Esophagus mucosa (tissue), 1 donor: ENCODE measurements at places on chromosomes 12 and 14. TPM values are rescaled to one million over a fixed set of nuclear protein-coding genes. Genes with fewer than 3 reads are reported as not detected.

TAC3 gene
- total RNA-seq = not detected

KRT73 gene
- not detected for total RNA-seq

C3AR1 gene
- total RNA-seq = 0.76 TPM

NDRG2 gene
- total RNA-seq = 54.7 TPM

ST8SIA1 gene
- 1.5 TPM for total RNA-seq

DNA sequence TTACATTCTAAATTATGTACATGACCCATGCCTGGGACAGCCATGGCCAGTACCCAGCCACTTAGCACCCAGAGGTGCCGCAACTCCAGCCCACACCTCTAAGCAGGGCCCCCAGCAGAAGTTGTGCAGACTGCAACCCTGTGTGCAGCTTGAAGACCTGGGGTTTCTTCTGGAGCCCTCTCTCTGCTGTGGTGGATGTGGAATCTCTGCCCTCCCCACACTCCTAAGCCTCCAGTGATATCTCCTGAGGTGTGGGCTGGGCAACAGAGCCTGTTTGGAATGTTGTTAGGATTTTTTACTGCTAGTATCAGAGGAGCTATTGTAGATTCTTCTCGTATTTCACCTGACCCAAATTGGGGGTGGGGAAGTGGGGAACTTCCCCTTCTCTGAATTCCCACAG is 59.4 kb upstream of the TUNAR start:
- no peak for ATAC-seq

- no peak for ATAC-seq
Measured at GRCh38 chr12:108374596-108375320, 35.6 kb upstream of the CMKLR1 start.

- ATAC-seq = peak; percentile 77
Measured at GRCh38 chr14:64337888-64338615, 43.9 kb upstream of the ESR2 start.

DNA sequence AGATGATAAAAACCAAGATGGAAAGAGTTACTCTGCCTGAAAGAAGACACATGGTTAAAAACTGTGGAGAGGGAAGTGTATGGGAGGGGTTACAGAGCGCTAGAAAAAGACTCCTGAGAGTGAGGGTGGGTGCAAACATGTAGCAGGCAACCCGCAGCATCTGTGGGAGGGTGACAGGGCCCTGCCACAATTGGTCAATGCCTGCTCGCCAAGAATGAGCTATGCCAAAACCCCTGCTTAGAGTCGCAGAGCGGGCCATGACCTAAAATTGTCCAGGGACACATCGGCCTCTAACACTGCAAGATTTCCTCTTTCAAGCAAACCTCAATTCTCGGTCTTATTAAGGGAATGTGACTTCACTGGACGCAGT is 700 bp downstream of the PRKAG1 start:
- peak; percentile 5 for ATAC-seq

- ATAC-seq = no peak
Measured at GRCh38 chr12:92146497-92147224, 1.0 kb upstream of the BTG1 start.

GRCh38 chr12:19222558-19222957 is 93.0 kb downstream of the PLEKHA5 start:
- ATAC-seq = no peak

- no peak for ATAC-seq
Measured at GRCh38 chr14:30426463-30426862, 132.5 kb upstream of the G2E3 start.

- no peak for ATAC-seq
Measured at GRCh38 chr12:47122602-47123001, 42.8 kb upstream of the AMIGO2 start.

GRCh38 chr14:94569381-94570001 is 8.2 kb downstream of the SERPINA4 start:
- ATAC-seq = no peak

GRCh38 chr14:47346849-47347248 is 328.6 kb downstream of the MDGA2 start:
- ATAC-seq = no peak

DNA sequence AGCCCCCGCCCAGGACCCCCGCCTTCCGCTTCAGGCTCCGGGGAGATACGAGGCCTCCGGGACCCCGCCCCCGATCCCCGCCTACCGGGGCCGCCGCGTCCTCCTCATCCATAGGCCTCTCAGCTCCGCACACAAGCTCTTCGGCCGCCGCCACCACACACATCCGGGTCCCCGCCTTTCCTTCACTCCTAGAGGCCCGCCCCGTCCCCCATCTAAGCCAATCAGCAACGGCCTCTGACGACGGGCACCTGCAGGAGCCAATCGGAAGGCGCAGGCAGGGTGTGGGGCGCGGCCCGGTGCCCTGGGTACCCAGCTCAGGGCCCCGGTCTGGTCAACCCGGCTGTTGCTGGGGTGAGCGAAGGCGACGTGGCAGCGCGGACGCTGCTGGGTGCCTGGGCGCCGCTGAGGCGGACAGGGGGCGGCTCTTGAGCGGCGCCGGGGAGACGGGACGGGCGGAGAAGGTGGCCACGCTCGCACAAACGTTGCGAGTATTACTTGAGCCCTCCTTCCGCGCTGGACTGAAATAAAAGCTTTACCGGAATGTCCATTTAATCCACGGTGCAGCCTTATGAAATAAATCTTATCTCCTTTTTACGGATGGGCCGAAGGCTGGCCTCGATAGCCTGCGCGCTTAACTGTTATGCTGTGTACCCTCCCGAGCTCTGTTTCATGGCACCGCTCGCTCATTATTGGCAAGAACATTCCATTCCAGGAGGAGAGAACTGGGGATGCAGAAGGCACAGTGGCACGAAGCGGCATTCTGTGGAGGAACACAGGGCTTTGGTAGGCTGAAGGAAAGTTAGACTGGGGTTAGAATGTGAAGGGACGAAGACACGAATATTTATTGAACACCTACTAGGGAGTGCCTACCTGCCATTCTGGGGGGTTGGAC is at the start of gene SPRYD3:
TSS of gene SPRYD3 (minus strand) at position 165 of the 892 bp plus-strand sequence. CDS start at position 108, 57 bp downstream.
- ATAC-seq = peak; percentile 100

GRCh38 chr12:130476451-130477135 is 138.9 kb downstream of the PIWIL1 start:
- ATAC-seq = no peak
